Peyer's patch (tissue), 4 donors: ENCODE measurements at places on chromosomes 11 and 22. TPM values are rescaled to one million over a fixed set of nuclear protein-coding genes. Genes with fewer than 3 reads are reported as not detected.

DNA sequence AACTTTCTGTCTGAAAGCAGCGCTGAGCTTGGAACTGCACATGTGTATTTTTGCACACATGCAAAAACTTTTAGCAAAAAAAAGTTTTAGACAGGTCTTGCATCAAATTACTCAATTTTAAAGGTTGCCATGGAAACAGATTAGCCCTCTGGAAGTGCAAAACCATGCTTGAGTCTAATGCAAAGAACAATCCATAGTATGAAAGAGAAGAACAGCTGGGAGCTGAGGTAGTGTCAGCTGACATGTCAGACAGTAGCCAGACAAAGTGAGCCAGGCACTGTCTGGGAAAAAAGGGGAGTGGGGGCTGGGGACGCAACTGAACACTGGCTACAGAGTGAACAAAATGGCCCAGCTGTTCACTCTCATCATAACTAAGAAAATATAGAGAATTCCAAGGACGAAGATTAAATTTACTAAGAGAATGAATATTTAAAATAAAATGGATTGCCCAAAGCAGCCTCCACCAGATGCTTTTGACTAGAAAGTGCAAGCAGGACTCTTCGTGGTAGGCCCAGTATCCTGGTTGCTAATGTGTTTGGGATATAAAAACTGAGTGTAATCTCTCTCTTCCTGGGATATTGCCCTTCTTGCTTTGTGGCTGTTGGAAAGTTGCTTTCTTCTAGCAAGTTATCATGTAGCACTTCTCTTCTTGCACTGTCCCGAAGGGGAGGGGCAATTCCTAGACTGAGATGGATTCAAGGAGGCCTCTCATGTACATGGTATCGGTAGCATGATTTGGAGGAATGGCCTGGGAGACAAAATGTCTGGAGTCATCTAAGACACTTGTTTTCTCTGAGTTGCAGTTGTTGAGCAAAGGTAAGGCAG lies 434.1 kb upstream of the FAT3 start:
- DNase-seq: no peak

GRCh38 chr11:18173225-18173866 lies 709 bp downstream of the MRGPRX4 start:
- peak; percentile 71 for DNase-seq

- peak; percentile 34 for DNase-seq
These were observed 91.9 kb downstream of the CTTN start for GRCh38 chr11:70490208-70490607.

Gene CASP5
- 15.7 TPM for total RNA-seq

GRCh38 chr22:49052023-49052538 lies 775.6 kb downstream of the BRD1 start:
- no peak for DNase-seq

DNA sequence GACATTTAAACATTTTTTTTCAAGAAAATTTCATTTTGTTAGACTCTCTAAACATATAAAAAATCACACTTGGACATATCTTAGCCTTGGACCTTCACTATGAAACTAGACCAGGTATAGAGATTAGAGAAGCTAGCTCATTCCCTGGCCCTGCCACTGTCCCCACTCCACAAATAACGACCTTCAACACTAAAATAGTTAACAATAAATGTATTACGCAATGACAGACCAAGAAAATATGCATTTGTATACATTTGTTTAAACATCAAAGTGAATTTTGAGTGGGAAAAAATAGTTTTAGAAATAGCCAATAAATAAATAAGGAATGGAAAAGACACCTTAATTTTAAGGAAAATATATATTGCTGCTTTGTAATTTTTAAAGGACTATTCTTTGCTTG lies 20.9 kb downstream of the OR5J2 start:
- DNase-seq: no peak

- no peak for DNase-seq
These were observed 1230.8 kb downstream of the LRRC4C start for GRCh38 chr11:40228662-40229061.

- no peak for DNase-seq
These were observed 7.3 kb downstream of the SERGEF start for GRCh38 chr11:18005376-18006129.

DNA sequence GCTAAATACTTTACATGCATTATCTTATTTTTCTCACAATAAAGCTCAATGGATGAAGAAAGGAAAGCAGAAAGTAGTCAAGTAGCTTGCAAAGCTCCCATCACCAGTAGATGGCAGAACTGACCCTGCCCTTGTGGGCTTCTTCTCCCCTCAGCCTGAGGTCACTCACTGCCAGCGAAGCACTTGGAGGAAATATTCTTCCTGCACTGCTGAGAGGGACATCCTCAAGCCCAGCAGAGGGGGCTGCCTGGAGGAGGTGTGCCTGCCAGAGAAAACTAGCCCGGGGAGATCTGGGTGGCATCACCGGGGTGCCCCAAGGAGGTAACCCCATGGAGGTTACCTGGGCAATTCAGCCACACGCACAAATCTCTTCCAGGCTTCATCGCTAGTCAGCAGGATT lies 6.6 kb downstream of the APOL4 start:
- DNase-seq: no peak

DNA sequence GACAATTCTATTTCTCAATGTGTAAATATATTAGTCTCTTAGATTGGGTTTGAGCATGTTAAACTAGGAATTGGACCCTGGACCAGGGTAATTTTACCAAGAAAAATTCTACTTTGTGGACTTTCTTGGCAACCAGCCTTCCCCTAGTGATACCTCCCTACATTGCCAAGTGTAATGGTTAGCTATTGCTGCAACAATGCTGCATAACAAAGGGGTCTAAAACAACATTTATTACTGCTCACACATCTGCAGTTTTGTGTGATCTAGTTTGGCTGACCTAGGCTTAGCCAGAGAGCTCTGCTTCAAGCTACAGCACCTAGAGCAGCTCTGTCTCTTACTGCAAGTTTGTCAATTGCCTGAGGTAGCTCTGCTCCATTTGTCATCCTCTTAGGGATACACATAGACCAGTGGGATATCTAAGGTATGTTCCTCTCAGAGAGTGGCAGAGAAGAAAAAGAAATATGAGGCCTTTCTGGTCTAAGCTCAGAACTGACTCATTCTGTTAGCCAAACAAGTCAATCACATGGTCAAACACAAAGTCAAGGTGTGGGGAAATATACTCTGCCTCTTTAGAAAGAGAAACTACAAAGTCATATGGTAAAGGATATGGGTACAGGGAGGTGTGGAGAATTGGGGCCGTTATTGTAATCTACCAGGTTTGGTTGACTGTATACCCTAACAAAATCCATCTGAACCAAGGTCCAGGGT lies 2.0 kb upstream of the LAYN start:
- no peak for DNase-seq

Gene GUCY1A2
- total RNA-seq: 0.83 TPM

- DNase-seq: no peak
These were observed 428 bp upstream of the FEZ1 start for GRCh38 chr11:125496529-125496857.

DNA sequence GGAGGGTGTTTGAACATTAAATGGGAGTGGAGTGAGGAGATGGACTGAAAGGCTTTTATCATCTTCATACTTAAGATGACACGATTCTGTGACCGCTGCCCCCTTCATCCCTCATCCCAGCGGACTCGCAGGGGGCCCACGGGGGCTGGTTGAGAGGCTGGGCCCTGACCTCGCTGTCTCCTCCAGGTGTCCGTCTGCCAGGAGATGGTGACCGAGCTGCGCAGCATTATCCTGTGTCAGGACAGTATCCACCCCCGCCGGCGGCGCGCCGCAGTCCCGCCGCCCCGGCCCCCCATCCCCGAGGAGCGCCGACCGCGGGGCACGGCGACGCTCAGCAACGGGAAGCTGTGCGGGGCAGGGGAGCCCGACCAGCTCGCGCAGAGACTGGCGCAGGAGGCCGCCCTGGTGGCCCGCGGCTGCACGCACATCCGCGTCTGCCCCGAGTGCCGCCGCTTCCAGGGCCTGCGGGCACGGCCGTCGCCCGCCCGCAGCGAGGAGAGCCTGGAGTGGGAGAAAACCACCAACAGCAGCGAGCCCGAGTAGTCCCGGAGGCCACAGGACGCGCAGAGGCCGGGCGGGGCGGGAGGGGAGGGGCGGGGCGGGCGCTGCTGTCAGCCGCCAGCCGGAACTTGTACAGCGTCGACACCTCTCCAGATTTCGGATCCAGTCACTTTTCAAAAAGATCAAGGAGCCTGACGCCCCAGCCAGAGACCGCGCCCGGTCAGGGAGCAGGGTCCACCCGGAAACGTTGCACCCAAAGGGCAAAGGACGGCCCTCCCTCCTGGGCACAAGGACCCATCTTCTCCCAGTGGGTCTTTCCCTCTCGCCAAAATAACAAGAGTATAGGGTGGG lies 38.0 kb upstream of the TBCEL start:
- peak; percentile 54 for DNase-seq

Gene UPK2
- total RNA-seq: not detected

GRCh38 chr11:81420668-81421250 lies 1312.9 kb downstream of the FAM181B start:
- DNase-seq: no peak

Gene SCN4B
- 8.3 TPM for total RNA-seq

DNA sequence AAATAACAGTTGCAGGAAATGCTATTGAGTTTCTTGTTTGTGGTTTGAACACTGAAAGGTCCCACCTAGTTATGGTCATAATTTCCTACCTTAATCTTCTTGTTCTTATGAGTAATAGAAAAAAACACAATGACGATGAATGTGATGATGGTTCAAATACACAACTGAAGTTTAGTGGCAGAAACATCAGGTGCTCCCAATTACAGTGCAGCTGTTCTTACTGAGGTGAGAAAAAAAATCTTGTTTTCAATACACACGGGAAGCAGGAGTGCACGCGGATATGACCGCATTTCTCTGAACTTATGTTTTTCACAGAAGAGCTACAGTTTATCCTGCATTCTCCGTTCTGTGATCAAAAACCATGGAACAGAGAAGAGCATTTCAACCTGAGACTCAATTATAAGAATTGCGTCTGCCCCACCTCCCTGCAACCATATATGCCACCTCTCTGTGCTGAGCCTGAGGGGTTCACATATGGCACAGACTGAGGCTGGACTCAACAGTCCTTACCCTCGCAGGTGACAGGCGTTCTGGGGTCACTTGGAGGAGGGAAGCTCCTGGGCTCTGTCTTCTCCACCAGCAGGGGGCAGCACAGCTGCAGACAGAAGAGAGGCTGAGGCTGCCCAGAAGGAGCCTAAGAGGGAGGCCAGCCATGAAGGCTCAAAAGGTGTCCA lies 99.7 kb upstream of the IGLL5 start:
- DNase-seq: peak; percentile 88

Gene F2
- 0.53 TPM for total RNA-seq

DNA sequence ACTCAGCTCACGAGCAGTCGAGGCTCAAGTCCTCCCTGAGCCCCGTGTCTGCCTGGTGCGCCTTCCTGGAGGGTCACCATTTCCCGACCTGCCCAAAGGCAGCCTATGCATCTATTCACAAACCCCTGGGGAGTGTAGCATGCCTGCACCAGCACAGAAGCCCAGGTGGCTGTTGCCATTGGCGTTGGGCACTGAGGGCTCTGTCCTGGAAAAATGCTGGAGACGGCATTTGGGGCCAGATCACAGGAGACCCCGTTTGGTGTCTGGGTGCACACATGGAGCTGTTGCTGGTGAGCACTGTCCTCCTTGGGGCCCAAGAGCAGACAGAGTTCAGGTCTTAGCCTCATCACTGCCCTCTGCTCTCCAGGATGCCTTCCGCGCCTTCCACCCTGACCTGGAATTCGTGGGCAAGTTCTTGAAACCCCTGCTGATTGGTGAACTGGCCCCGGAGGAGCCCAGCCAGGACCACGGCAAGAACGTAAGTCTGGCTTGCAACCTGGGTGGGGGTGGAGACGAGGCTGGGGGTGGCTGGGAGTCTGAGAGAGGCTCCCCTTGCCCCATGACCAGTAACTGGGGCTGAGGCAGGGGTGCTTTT lies 9.4 kb downstream of the FADS2 start:
- DNase-seq: no peak

Gene KRTAP5-9
- total RNA-seq: 1.3 TPM

- peak; percentile 59 for DNase-seq
These were observed 89.1 kb downstream of the RPS6KA4 start for GRCh38 chr11:64447831-64448598.

DNA sequence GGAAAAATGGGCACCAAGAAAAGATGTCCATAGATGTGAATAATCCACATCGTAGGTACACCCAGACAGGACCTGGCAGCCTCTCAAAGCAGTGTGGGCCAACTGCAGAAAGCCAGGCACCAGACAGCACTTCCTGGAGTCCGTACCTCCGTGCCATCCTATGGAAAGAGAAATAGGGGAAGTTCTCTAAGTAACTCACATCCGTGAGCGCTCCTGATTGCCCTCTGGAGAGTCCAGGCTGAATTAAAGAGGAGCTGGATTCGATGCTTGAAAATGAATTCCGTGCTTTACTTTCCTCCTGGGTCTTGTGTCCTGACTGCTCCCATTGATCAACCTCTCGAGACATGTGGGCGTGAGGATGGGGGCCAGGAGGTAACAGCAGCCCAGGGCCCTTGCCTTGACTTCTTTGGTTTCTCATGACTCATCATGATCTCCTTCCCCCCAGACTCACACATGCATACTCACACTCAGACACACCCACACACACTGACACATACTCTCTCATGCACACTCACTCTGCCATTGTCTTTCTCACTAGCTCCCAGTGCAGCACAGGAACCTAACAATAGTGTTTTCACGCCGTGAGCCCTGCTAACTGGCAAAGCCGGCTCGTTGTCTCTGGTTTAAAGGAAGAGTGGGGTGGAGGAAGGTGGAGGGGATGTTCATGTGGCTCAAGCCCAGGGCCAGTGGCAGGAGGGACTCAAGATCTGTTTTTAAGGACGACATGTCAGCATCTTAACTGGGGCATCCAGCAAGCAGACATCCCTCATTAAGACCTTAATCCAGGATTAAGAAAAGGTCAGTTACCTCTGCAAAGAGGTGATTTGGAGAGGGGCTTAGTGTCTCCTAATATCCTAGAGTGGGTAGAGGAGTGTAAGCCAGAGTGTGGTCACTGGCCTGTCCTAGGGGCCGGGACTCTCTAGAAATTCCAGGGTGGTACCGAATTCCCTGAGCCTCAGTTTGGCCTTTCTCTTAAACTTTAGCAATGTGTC lies 104.2 kb downstream of the SCN3B start:
- no peak for DNase-seq

Gene TRIM68
- 3.3 TPM for total RNA-seq

Gene TOP3B
- total RNA-seq: 91.6 TPM

DNA sequence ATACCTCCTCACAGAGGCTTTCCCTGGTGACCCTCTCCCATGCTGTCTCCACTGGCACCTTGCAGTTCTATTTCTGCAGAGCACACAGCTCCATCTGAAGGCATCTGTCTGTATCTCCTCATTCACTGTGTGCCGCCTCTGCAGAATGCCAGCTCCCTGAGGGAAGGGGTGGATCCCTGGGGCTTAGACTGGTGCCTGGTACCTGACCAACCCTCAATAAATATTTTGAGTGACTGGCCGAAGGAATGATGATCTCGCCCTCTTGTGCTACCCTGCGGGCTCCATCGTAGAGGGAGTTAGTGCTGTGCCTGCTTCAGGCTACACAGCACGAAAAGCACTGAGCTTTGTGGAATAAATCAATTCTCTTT lies 1.6 kb downstream of the CBX7 start:
- DNase-seq: peak; percentile 45

Gene HBB
- total RNA-seq: not detected

GRCh38 chr11:102220728-102221467 lies 96.4 kb upstream of the BIRC3 start:
- DNase-seq: no peak

GRCh38 chr22:39353346-39353745 lies 3.6 kb downstream of the SYNGR1 start:
- no peak for DNase-seq
